ENCODE measurements at places on chromosomes 12 and 14.

DNA sequence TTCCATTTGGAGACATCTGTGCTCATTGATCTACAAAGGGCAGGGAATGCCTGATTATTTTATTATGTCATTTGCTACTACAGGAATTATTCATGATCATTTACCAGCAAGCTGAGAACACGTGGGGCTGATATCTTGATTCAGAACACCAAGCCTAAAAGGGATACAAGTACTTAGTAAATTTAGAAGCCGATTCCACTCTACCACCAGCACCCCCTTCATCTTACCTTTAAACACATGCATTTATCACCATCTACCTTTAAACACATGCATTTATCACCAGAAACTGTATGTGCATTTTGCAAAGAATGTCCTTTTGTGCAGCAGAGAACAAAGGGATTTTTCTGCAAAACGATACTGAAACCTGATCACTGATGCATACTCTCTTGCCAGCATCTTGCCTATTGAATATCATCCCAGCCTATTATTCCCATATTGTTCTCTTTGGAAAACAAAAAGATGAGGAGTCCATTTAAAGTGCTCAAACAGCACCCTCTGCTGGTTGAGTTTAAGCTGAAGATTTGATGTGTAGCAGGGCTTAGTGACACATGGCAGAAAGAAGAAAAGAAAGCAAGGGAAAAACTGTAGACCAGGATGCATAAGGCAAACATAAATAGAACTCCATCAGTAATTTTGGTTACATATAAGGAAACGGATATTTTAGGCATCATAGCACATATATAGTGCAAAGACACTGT, 132.6 kb upstream of the PLEKHG7 start:
- DNase-seq: no peak

DNA sequence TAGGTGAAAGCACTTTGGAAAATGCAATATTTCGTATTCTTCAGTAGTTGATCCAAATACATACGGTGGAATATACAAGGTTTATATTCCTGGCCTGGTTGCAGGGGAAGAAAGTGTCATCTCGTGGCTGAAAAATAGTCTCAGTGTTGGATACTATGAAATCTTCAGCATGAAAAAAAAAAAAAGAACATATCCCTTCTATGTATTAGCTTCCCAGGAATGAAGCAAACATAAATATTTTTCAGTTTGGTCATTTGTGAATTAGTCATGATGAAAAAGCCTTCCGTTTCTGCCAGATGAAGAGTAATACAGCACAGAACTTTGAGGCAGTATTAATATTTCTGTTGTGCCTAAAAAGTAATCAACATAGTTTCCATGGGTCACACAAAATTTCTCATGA, 36.7 kb downstream of the FLRT2 start:
- DNase-seq: no peak

GRCh38 chr14:44163946-44164345, 343.1 kb downstream of the FSCB start:
- DNase-seq: no peak

GRCh38 chr14:51422704-51423103, 182.7 kb downstream of the TMX1 start:
- no peak for DNase-seq

- no peak for DNase-seq
Observed at GRCh38 chr12:42853370-42854140, 264.0 kb upstream of the PRICKLE1 start.
